Colonic mucosa (tissue), 4 donors: ENCODE measurements at places on chromosomes 16 and 17. TPM values are rescaled to one million over a fixed set of nuclear protein-coding genes. Genes with fewer than 3 reads are reported as not detected.

- DNase-seq: no peak
Measured at GRCh38 chr16:22216191-22216831, 10.2 kb downstream of the EEF2K start.

Gene CFAP97D1
- not detected for total RNA-seq

GRCh38 chr17:78211032-78211431, 3.0 kb upstream of the BIRC5 start:
- DNase-seq: no peak

Gene SLC25A11
- total RNA-seq: 116 TPM

Gene FKBP10
- 10.3 TPM for total RNA-seq

GRCh38 chr16:4651827-4652226, 27.2 kb downstream of the MGRN1 start:
- no peak for DNase-seq

Gene ALOX12B
- total RNA-seq: 0.48 TPM

- DNase-seq: no peak
Measured at GRCh38 chr16:26475596-26475995, 591.1 kb upstream of the C16orf82 start.

Gene TBC1D3C
- total RNA-seq: not detected

Gene CHST4
- total RNA-seq: 0.44 TPM

DNA sequence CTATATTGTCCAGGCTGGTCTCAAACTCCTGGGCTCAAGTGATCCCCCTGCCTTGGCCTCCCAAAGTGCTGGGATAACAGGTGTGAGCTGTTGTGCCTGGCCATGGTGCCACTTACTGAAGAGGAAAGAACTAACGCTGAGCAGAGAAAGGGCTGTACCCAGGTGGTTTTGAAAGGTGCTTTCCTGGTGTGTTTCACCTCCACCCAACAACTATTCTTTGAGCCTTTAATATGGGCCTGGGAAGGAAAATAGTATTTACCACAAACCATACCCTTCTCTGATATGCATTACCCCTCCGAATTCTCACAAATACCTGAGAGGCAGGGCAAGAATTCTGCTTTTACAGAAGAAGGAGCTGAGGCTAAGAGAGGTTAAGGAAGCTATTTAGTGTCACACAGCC, 24.8 kb downstream of the KPNA2 start:
- no peak for DNase-seq

Gene LGALS9B
- 20.3 TPM for total RNA-seq

DNA sequence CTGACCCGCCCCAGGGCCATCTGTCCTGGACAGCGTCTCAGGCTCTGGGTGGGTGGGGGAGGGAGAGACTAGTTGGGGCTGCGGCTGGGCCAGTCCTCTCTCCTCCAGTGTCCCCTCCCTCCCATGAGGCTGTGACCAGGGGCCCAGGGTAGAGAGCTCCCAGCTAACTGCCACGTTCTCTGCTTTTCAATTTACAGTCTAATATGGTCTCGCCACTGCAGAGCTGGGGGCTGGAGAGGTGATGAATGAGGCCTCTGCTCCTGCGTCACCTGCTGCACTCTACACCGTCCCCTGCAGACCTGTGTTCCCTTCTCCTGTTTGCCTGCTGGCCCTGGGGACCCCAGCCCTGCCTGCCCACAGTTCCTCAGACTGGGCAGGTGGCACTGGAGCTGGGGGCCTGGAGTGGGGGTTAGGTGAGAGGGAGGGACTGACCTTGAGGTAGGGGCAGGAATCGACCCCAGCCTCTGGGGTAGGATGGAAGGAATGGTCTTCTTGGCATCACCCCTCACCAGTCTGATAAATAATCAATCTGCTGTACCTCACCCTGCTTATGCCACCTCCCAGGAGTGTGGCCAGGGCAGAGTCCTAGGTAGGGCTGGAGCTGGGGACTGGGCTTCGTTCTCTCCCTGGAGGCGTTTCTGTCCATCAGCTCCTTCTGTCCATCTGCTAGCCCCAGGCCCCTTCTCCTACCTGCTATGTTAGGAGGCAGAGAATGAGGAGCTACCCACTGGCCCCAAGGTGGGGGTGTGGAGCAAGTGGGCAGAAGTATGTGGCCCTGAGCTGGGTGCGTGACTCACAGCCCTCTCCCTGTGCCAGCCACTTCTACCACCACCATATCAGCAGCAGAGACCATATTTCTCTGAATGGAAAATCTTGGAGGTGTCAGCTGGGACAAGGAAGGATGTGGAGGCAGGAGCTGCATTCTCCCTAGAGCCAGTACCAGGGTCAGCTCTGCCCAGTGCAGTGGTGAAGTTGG, 12.9 kb downstream of the SEZ6 start:
- no peak for DNase-seq

- DNase-seq: no peak
Measured at GRCh38 chr16:78443542-78444364, 344.3 kb downstream of the WWOX start.

DNA sequence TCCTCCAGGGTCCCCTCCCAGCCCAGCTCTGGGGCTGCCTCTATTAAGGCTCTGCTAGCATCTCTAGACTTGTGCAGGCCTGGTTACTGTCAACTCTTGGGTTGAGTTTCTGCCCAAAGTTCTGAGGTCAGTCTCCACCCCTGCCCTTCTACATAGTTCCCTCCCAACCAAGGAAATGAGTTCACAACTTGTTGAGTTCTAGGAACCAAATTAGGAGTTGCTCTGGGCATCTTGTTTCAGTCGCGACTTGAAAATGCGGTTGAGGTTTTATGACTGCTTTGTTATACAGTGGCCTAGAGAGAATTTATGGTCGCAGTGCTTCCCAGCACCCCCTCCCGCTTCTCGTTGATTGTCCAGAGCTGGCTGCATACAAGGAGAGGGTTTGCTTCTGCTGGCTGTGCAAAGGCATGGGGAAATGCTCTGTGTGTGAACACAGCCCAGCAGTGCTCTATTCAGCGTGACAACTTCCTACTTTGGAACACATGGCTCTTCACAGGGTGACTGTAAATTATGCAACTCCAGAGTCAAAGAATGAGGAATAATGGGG, 20.2 kb downstream of the GNAO1 start:
- DNase-seq: no peak

DNA sequence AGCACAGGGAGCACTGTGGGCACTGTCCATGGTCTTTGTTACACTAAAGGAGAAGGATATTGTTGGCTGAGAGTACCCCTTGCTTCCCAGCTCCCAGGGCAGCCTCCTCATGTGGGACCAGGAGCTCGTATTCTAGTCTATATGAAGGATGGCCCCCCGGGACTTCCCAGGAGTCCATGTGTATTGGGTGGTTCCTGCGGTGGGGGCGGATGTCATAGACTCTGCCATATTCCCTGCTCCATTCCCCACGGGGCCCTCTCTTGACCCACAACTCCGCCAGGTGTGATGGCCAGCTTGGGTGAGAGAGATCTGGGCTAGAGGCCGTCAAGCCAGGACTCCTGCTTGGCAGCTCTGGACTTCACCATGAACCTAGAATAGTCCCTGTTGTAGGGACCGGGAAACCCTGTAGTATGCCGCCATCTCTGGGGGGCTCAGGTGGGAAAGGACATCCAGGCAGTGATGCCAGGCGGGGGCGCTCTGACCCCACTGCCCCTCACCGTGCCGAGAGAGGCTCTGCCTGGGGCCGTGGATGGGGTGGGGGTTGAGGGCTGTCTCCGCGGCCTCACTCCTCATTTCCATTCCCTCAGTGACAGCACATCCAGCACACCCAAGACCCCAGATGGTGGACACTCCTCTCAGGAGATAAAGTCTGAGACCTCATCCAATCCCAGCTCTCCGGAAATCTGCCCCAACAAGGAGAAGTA, 37.8 kb downstream of the OR1D5 start:
- DNase-seq: no peak

Gene HSF5
- total RNA-seq: not detected

- peak; percentile 31 for DNase-seq
Measured at GRCh38 chr17:13337864-13338371, 263.8 kb downstream of the HS3ST3A1 start.

Gene DRC3
- total RNA-seq: 0.79 TPM

Gene PYY
- 73.8 TPM for total RNA-seq

Gene KRTAP3-2
- not detected for total RNA-seq

DNA sequence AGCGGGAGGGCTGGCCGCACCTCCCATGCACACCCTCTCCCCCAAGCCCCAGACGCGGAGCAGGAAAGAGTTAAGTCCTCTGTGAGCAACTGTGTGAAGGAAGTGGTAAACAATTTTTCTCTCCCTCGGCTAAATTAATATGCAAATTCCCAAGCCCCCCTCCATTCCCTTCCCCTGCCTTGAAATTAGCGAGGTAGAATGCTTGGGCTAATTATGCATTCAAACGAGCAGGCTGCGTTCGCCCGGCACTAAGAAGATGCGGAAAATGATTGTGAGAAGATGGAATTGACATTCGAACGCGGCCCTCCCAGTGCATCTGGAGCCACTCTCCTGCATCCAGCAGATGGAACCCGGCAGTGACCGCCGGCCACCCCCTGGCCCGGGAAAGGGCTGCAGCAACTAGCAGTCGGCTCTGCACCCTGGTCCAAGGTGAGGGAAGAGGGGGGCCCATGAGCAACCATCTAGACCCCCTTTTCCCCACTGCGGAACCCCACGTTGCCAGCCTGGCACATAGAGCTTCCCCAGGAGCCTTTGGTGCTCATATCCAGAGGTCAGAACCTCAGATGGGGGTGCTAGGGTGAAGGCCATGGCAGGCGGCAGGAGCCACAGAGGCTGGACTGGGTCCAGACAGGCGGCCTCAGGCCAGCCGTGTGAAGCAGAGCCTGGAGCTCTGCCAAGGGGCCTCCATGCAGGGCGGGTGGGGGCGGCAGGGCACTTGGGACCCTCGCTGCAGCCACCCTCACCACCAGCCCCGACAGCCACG, 49.1 kb upstream of the ACSF3 start:
- DNase-seq: no peak

GRCh38 chr16:82675300-82675699, 48.5 kb downstream of the CDH13 start:
- no peak for DNase-seq

DNA sequence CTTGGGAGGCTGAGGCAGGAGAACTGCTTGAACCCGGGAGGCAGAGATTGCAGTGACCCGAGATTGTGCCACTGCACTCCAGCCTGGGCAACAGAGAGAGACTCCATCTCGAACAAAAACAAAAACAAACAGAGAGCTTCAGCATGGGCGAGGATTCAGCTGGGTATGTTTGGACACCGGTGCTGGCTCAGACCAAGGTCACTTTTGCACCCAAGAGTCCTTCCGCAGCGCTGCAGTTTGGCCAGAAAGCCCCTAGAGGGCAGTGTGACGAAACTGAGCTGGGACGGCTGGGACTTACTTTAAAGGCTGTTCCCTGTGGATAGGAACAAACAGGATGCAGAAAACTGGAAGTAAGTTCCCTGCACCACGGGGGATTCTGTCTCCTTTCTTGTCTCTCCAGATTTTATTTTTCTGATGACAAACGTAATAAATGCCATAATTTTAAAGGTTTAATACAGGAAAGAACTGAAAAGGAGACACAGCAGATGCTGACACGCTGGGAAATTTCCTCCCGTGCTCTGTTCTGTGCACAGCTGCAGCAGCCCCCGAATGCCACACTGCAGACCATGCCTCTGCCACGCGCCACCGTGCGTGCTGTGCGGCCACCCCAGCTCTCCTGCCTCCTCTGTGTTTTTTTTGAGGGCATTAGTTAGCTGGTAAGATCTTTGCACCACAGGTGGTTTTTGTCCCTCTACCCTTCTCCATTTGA, 25.2 kb upstream of the USP36 start:
- DNase-seq: peak; percentile 91

DNA sequence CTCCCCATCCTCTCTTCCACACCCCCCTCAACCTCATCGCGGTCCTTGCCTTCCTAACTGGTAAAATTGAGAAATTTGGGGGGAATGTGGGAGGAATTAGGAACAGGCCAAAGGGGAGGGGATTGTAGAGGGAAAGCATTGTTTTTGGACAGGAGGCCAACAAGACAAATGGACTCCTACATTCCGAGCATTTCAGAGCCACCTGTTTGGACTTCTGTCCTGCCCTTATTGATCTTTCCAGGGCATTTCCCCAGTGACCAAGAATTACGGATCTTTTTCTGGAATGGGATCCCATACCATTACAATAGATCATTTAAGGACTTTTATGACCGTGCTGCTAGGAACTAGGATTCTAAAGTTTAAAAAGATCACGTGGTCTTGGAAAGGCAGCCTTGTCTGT, 221.3 kb upstream of the ASIC2 start:
- DNase-seq: no peak
